Effector memory CD4-positive, alpha-beta T cell (primary cell): ENCODE measurements at places on chromosomes 1 and 21.

DNA sequence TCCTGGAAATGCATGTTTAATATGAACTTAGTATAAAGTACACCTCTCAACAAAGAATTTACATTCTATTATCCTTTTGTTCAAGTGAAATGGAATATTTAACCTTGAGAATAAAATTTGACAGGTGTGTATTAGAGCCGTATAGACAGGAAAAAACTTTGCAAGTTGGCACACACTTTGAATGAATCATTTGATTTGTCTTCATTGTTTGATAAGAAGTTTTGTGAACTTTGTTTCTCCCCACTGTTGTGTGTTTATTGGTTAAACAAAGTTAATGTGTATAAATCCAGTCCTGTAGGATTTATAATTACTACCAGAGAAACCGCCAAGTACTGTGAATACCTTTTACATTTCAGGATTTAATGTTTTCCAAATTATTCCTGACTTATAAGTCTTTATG is 2.0 kb downstream of the SYDE2 start:
- H3K4me3 ChIP-seq, result no peak overlapping the region
- no peak for DNase-seq
- H3K36me3 ChIP-seq, result no peaks in the 10 kb centered on the region

DNA sequence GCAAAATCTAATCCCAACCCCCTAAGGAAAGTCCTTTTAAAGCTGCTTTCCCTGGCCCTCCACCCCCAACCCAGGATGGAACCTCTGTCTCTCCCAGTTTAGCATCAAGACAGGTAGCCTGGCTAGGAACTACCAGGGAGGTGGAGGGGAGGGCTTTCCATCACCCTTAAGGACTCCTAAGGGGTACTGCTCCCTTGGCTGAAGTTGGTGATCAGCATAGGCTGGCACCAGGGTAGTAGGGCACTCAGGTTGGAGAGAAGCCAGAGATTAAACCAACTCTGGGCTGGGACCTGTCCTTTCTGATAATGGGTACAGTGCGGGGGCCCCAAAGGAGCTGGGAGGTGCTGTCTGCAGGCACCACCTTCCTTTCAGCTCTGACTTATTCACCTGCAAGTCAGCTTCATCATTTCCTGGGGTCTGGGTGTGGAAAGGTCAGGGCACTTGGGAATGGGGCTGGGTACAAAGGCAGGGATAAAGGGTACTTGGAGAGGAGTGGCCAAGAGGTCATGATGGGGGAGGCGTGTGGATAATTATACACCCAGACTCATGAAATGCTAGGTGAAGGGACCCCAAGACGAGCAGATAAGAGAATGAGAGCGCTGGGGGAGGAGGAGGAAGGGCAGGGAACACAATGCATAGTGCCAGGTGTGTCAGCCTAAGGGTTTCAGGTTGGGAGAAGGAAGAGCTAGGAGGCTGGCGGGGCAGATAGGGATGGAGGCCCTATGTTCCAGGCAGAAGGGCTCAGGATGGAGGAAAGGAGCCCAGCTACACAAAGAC is 1.2 kb downstream of the ARHGEF2 start:
- no peaks in the 10 kb centered on the region for H3K27me3 ChIP-seq
- peak overlapping the region; percentile 84 for H3K27ac ChIP-seq
- peak overlapping the region; percentile 84 for H3K4me3 ChIP-seq
- peaks cover 5% of the 10 kb centered on the region for H3K36me3 ChIP-seq
- DNase-seq, result no peak
- H3K4me1 ChIP-seq, result peaks cover 69% of the 10 kb centered on the region

DNA sequence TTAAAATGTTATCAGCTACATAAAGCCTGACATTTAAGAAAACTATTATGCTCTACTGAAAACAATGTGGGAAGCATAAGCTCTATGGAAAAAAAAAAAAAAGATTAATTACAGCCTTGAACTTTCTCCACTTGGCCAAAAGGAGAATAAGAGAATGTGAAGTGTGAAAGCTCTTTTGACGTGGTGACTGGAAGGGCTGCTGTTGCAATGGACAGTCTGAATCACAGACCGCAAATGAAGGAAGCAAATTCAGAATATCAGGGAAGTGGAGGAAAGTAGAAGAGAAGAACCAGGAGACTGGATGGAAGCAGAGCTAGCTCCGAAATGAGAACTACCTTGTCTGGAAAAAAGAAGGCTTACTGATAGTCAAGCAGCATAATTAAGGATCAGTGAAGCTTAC is 106.8 kb downstream of the AK5 start:
- DNase-seq, result no peak
- no peaks in the 10 kb centered on the region for H3K27me3 ChIP-seq
- H3K27ac ChIP-seq, result no peak overlapping the region
- H3K4me1 ChIP-seq, result no peaks in the 10 kb centered on the region
- no peak overlapping the region for H3K4me3 ChIP-seq

- DNase-seq, result no peak
- H3K4me3 ChIP-seq, result no peak overlapping the region
- H3K36me3 ChIP-seq, result no peaks in the 10 kb centered on the region
- H3K27me3 ChIP-seq, result no peaks in the 10 kb centered on the region
- H3K27ac ChIP-seq, result no peak overlapping the region
- H3K4me1 ChIP-seq, result no peaks in the 10 kb centered on the region
These were observed 588.8 kb downstream of the NEGR1 start for GRCh38 chr1:71693581-71693980.

GRCh38 chr1:190935925-190936324 is 458.3 kb upstream of the BRINP3 start:
- H3K27me3 ChIP-seq, result no peaks in the 10 kb centered on the region
- H3K4me3 ChIP-seq, result no peak overlapping the region
- H3K4me1 ChIP-seq, result no peaks in the 10 kb centered on the region
